RCC 7860 (cell line): ENCODE measurements at places on chromosomes 7 and 10.

- no peak for DNase-seq
Measured at GRCh38 chr10:61742812-61743211, 80.1 kb downstream of the CABCOCO1 start.

DNA sequence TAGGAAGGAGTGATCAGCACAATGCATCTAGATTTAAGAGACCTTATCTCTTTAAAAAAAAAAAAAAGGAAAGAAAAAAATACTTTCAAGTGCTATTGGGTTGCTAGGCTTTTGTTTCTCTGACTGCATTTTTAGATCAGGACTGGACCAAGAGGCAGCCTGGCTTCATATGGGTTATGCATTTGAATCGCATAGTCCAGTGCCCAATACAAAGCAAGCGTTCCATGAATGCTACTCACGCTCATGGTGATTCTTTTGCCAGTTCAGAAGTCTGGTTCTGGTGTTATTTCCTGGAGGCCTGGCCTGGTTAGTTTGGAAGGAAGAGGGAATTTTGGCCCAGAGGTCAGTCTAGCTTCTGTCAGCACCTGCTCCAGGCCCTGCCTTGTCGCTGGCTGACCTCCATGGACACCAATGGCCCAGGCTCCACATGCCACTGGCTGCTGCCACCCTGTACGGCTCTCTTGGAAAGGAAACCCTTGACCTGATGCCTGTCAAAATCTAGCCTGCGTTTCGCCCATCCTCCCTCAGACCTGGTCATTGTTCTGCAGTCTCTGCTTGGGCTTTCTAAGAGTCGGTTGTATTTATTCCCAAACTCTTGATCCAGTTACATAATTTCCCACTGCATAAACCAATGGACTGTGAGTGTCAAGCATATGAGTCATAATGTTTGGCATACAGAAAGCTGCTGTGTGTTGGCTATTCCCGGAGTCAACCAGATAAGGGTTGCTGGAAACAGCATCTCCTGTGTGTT is 74.3 kb upstream of the MKX start:
- no peak for DNase-seq

DNA sequence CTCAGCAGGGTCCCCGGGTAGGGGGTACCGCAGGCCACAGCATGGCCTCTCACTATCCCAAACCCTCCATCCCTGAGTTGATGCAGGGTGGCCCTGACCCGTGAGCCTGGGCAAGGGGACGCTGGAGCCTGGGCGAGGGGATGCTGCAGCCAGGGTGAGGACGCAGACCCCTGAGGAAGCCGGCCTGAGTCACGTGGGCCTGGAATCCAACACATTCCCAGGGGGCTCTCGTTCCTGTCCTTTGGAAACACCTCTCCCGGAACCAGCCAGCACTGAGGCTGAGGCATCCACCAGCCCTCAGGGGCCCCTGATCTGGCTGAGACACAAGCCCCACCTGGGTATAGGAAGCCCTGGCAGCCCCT is 61.5 kb upstream of the NKX6-2 start:
- DNase-seq = no peak

GRCh38 chr10:132438091-132439024 is 41.4 kb downstream of the PWWP2B start:
- no peak for DNase-seq

- no peak for DNase-seq
Measured at GRCh38 chr10:113895018-113895417, 40.6 kb downstream of the NHLRC2 start.

GRCh38 chr7:123323689-123324088 is 123.9 kb upstream of the SLC13A1 start:
- no peak for DNase-seq

DNA sequence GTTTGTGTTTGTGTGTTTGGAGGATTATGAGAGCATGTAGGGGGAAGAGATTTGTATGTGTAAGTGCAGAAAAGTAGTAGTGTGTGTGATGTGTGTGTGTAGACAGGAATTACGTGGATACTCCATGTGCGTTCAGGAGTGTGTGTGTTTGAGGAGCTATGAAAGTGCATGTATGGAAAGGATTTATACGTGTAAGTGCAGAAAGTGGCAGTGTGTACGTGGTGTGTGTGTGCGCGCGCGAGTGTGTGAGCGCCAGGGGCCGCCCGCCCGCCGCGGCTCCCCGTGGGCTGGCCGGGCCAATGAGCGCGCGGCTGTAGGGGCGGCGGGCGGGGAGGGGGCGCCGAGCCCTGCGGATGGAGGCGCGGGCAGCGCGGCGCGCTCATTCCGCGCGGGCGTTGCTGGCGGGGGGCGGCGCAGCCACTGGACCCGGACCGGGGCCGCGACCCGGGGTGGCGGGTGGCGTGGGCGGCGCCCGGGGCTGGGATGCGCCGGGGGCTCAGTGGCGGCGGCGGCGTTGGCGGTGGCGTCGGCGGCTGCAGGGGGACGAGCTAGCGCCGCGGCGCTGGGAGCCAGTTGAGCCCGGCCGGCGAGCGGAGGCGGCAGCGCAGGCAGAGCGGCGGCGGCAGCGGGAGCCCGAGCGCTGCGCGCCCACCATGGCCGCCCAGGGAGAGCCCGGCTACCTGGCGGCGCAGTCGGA is at the start of gene BICC1:
Gene BICC1 (plus strand): TSS at position 382 of the 697 bp plus-strand sequence. CDS start 272 bp downstream, at position 654.
- peak; percentile 52 for DNase-seq

GRCh38 chr7:11707606-11708193 is 124.3 kb downstream of the THSD7A start:
- DNase-seq = no peak
